ENCODE measurements at places on chromosomes 7 and 10.
A peak's percentile ranks its signal among the peaks of the same experiment; 100 is the strongest.

GRCh38 chr10:114026189-114027040, 17.3 kb upstream of the ADRB1 start:
- H3K4me3 ChIP-seq, result no peak overlapping the region
- no peak overlapping the region for H3K27ac ChIP-seq
- no peak for DNase-seq
- H3K27me3 ChIP-seq, result no peaks in the 10 kb centered on the region

DNA sequence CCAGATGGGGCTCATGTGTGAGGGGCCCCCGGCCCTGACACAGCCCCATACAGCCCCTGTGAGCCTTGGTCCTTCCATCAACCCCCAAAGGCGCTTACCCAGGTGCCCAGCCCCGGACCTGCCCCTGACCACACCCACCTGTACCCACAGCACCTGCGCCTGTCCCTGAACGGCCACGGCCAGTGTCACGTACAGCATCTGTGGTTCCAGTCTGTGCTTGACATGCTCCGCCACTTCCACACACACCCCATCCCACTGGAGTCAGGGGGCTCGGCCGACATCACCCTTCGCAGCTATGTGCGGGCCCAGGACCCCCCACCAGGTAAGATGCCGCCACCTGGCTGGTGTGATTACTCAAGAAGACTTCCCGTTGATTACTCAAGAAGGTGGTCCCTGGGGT, 33.5 kb downstream of the SH2B2 start:
- H3K36me3 ChIP-seq, result no peaks in the 10 kb centered on the region
- H3K4me1 ChIP-seq, result peaks cover 25% of the 10 kb centered on the region
- H3K27ac ChIP-seq, result no peak overlapping the region
- no peak for DNase-seq
- H3K4me3 ChIP-seq, result no peak overlapping the region

DNA sequence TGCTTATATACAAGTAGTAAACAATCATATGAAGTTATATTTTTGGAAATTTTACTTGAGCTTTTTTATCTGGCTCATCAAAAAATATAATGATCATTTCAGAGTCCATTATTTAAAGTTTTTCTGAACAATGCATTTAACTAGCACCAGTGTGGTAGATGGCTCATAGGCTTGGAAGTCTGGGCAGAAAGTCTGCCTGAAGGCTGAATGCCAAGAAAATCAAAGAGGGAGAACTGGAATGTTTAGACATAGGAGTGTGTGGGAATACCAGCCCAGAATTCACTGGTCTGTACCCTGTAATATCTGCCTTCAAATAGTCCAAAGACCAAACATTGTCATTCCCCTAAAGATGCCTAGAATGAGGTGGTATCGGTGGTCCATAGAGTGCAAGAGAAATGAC, 40.3 kb upstream of the ANK3 start:
- H3K36me3 ChIP-seq, result no peaks in the 10 kb centered on the region
- peaks cover 10% of the 10 kb centered on the region for H3K4me1 ChIP-seq
- no peaks in the 10 kb centered on the region for H3K27me3 ChIP-seq
- H3K4me3 ChIP-seq, result no peak overlapping the region
- H3K27ac ChIP-seq, result no peak overlapping the region
- no peak for DNase-seq

DNA sequence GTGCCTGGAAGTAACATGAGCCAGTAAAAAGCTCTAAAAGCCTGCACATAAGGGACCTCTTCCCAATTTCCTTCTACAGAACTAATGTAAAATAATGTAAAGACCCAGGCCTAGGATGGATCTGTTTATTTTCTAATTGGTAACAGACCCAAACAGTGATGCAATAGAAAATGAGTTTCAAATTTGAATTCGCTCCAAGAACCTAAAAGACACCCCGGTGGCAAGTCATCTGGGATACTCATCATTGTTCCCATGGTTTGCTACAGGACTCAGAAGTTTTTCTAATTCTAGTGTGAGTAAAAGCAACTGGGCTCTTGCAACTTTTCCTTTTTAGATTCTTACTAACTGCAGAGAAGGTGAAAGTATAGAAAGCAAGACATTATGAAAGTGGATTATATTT, 271.3 kb upstream of the CACNA2D1 start:
- DNase-seq, result no peak
- no peak overlapping the region for H3K27ac ChIP-seq
- H3K4me3 ChIP-seq, result no peak overlapping the region
- no peaks in the 10 kb centered on the region for H3K27me3 ChIP-seq
- no peaks in the 10 kb centered on the region for H3K4me1 ChIP-seq

GRCh38 chr7:113217314-113217713, 99.0 kb upstream of the SMIM30 start:
- no peaks in the 10 kb centered on the region for H3K36me3 ChIP-seq
- H3K27me3 ChIP-seq, result no peaks in the 10 kb centered on the region
- DNase-seq, result no peak
- no peak overlapping the region for H3K27ac ChIP-seq
- no peak overlapping the region for H3K4me3 ChIP-seq

DNA sequence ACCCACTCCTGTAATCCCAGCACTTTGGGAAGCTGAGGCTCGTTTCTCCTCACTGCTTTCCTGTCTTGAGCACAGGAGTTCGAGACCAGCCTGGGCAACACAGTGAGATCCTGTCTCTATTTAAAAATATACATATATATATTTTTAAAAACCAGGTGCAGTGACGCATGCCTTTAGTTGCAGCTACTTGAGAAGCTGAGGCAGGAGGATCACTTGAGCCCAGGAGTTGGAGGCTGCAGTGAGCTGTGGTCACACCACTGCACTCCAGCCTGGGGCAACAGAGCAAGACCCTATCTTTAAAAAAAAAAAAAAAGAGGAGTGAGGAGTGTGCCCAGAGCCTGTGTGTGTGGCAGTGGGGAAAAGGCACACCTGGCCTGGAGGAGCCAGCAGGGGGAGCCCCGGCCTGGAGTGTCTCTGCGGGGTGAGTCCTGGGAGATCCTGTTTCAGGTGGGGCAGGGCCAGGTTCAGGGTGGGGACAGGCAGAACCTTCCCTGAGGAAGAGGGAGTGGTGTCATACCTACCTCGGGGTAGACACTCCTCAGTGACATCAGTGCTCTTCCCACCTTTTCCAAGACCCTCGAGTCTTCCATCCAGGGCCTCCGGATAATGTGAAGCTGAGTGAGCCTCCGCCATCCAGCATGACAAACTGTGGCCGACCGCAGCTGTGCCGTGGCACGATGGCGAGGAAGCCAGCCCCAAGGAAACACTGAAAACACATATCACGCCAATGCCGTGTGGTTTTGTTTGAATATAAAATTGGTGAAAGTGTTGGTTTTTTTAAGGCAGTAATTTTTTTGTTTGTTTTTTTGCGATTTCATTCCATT, 9.0 kb upstream of the ARPC1B start:
- no peak overlapping the region for H3K27ac ChIP-seq
- H3K4me1 ChIP-seq, result no peaks in the 10 kb centered on the region
- H3K4me3 ChIP-seq, result no peak overlapping the region
- DNase-seq, result peak; percentile 54

- H3K4me3 ChIP-seq, result no peak overlapping the region
- no peaks in the 10 kb centered on the region for H3K4me1 ChIP-seq
- H3K27me3 ChIP-seq, result no peaks in the 10 kb centered on the region
- H3K36me3 ChIP-seq, result no peaks in the 10 kb centered on the region
Observed at GRCh38 chr7:113143486-113144257, 25.3 kb upstream of the SMIM30 start.

GRCh38 chr7:30080818-30081217, 52.6 kb downstream of the PLEKHA8 start:
- no peak overlapping the region for H3K4me3 ChIP-seq
- no peak for DNase-seq
- H3K27me3 ChIP-seq, result no peaks in the 10 kb centered on the region
- H3K4me1 ChIP-seq, result no peaks in the 10 kb centered on the region
- H3K36me3 ChIP-seq, result no peaks in the 10 kb centered on the region
- H3K27ac ChIP-seq, result no peak overlapping the region

- no peaks in the 10 kb centered on the region for H3K4me1 ChIP-seq
- H3K27me3 ChIP-seq, result no peaks in the 10 kb centered on the region
- no peaks in the 10 kb centered on the region for H3K36me3 ChIP-seq
- H3K4me3 ChIP-seq, result no peak overlapping the region
Observed at GRCh38 chr7:25545124-25546008, 317.1 kb upstream of the NPVF start.

DNA sequence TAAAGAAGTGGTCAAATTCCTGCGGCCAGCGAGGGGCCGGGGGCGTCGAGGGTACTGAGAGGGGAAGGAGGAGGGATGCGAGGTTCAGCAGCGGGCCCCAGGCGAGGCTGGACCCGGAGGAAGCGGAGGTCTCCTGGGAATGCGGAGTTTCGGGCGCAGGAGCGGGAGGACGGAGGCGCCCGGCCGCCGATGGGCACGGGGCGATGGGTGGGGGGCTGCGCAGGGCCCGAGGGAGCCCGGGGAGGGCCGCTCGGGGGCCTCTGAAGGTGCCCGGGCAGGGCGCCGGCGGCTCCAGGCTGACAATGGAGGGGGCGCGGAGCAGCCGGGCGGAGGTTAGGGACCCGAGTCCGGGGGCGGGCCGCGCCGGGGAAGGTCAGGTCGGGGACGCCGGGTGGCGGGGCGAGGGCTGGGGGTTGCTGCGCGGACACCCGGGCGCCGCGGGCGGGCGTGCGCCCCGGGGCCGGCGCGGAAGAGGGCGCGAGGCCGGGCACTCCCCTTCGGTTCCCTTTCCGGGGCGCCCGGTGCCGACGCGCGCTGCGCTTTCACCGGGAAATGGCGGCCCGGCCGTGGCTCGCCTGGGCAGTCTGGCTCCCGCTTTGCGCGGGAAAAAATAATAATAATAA, 683 bp downstream of the MACROH2A2 start:
- DNase-seq, result peak; percentile 31
- H3K4me3 ChIP-seq, result peak overlapping the region; percentile 80
- no peaks in the 10 kb centered on the region for H3K4me1 ChIP-seq
- H3K36me3 ChIP-seq, result no peaks in the 10 kb centered on the region
- H3K27me3 ChIP-seq, result peaks cover 21% of the 10 kb centered on the region
- H3K27ac ChIP-seq, result peak overlapping the region; percentile 88

GRCh38 chr7:30567081-30567480, 27.6 kb upstream of the GARS1 start:
- peaks cover 3% of the 10 kb centered on the region for H3K4me1 ChIP-seq
- H3K27ac ChIP-seq, result no peak overlapping the region
- H3K36me3 ChIP-seq, result no peaks in the 10 kb centered on the region

GRCh38 chr10:26481914-26482550, 43.9 kb downstream of the APBB1IP start:
- no peak overlapping the region for H3K27ac ChIP-seq
- H3K36me3 ChIP-seq, result no peaks in the 10 kb centered on the region
- no peak overlapping the region for H3K4me3 ChIP-seq
- peaks cover 6% of the 10 kb centered on the region for H3K4me1 ChIP-seq

DNA sequence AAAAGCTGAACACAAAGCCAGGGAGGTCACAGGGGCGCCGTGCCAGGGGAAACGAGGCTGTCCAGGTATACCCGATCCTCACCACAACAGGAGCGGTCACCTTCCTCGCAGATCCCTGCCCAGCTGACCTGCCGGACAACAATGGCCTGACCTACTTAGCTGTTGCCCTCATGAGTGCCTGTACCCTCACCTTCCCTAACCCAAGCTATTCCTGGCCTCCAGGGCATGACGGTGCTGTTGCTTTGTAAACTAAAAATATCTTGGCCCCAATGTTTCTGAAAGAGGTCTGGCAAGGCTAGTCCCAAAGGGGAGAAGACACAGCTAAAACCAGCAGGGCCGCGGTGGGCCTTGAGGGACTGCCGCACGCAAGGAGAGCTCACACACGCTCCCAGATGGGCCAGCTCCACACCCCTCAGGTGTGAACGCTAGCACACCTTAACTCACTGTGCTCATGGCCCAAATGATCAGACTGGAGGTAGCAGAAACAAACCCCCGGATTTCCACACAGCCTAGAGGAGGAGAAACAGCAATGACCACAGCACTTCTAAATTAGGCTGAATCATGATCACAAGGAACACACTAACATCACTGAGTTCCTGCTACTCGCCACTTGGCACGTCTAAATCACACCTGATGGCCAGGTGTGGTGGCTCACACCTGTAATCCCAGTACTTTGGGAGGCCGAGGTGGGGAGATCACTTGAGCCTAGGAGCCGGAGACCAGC, 66.3 kb upstream of the CYTH3 start:
- no peaks in the 10 kb centered on the region for H3K36me3 ChIP-seq
- peak overlapping the region; percentile 22 for H3K4me3 ChIP-seq
- H3K27ac ChIP-seq, result peak overlapping the region; percentile 82
- no peaks in the 10 kb centered on the region for H3K27me3 ChIP-seq
- peak; percentile 48 for DNase-seq

GRCh38 chr10:63217120-63217605, 84.0 kb downstream of the NRBF2 start:
- H3K4me3 ChIP-seq, result no peak overlapping the region
- H3K27me3 ChIP-seq, result no peaks in the 10 kb centered on the region
- H3K36me3 ChIP-seq, result peaks cover 15% of the 10 kb centered on the region
- no peak for DNase-seq
- H3K4me1 ChIP-seq, result peaks cover 43% of the 10 kb centered on the region

- H3K27ac ChIP-seq, result peak overlapping the region; percentile 7
- DNase-seq, result no peak
- H3K27me3 ChIP-seq, result no peaks in the 10 kb centered on the region
- H3K36me3 ChIP-seq, result peaks cover 62% of the 10 kb centered on the region
- H3K4me3 ChIP-seq, result no peak overlapping the region
Observed at GRCh38 chr7:112470194-112470593, 10.6 kb upstream of the LSMEM1 start.

DNA sequence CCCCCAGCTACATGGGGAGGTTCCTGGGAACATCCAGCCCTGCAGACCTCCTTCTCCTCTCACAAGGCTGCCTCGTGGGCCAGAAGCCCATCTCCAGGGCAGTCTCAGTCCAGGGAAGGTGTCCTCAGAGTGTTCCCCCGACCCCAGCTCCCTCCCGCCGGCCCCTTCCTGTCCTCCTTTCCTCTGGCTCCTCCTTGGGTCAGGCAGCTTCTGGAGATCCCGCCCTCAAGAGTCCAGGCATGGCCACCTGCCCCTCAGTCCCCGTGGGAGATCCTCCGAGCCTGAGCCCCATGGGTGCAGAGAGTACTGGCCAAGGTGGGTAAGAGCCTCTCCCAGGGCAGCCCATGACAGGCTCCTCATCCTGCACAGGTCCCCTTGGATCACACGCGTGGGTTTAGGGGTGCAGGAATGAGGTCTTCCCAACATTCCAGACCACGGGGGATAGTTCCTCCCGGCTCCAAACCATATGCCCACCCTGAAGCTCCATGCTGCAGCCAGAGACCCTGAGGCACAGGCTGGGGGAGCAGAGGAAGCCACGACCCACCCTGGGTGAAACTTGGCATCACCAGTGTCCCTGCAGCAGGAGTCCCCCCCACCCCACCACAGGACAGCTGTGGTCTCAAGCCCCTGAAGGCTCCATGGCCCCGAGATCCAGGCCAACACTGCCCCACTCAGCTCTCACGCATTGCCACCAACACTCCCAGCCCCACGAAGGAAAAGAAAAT, 65.5 kb downstream of the OAT start:
- DNase-seq, result no peak
- H3K27me3 ChIP-seq, result no peaks in the 10 kb centered on the region
- no peak overlapping the region for H3K27ac ChIP-seq
- H3K4me3 ChIP-seq, result no peak overlapping the region

DNA sequence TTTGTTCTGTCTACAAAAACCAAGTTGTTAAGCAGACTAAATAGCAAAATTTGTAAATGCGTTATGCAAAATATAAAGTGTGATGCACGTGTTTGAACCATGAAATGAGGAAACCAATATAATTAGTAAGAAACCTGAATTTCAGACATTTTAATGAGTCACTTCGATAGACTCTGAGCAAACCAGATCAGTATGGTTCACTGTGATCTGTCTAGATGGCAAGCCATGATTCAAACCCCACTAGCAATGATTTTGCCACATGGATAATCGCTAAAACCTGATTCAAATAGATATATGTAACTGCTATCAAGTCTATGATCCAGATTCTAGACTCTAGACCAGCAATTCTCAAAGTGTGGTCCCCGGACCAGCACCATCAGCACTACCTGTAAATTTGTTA, 24.8 kb downstream of the ZC3HAV1 start:
- no peak for DNase-seq
- no peaks in the 10 kb centered on the region for H3K36me3 ChIP-seq
- H3K4me1 ChIP-seq, result no peaks in the 10 kb centered on the region
- no peaks in the 10 kb centered on the region for H3K27me3 ChIP-seq
- H3K4me3 ChIP-seq, result no peak overlapping the region

Data from heart right ventricle (tissue), 16 donors.